Osteocyte (in vitro differentiated cells): ENCODE measurements at places on chromosomes 16 and 17.
A peak's percentile ranks its signal among the peaks of the same experiment; 100 is the strongest.

DNA sequence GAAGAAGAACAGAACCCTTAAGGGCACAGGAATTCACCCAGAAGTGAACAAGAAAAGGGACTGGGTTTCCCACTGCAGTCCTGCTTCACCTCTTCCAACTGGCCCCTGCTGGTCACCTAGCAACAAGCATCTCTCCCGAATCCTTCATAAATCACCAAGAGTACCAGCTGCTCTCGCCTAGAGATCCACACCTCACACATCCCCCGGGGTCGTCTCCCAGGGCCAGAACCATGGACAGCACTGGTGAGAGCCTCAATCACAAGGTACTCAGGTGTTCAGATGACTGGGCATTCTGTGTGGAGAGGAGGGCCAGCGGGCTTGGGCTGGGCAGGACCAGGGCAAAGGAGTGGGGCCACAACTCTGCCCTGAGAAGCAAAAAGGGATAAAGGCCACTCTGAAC lies 65.9 kb downstream of the CCT6B start:
- H3K27ac ChIP-seq, result no peak overlapping the region
- no peaks in the 10 kb centered on the region for H3K36me3 ChIP-seq
- peaks cover 6% of the 10 kb centered on the region for H3K27me3 ChIP-seq
- H3K4me3 ChIP-seq, result no peak overlapping the region

DNA sequence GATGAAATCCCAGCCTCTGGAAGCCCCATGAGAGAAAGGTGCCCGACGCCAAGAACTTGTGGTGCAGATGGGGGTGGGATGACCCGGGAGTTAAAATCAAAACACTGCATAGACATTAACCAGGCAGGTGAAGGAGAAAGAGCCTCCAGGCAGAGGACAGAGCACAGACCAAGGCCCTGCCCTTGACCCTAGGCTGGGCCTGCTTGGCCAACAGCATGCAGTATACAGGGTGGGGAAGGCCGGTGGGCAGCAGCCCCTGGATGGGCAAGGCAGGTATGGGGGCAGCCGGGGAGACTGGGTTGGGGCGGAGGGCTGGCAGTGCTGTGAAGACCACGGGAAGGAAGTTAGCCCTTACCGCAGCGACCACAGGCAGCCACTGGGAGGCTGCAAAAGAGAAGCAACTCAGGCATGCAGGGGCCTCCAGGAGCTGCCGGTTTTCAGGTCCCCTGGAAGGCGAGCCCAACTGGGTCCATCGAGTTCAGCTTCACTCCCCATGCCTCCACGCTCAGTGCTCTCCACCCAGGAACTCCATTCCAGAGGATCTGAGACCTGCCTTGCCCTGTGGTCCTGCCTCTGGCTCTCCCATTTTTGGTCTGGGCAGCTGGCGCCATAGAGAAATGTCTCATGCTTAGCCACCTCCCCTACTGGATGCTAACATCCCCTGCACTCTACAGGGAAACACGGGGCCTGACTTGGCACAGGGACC lies 81.2 kb downstream of the C16orf95 start:
- no peak for DNase-seq
- no peak overlapping the region for H3K27ac ChIP-seq
- no peaks in the 10 kb centered on the region for H3K36me3 ChIP-seq

- DNase-seq, result no peak
- no peaks in the 10 kb centered on the region for H3K27me3 ChIP-seq
- H3K4me3 ChIP-seq, result peak overlapping the region; percentile 59
Measured at GRCh38 chr16:50202926-50203624, 50.0 kb downstream of the TENT4B start.

- H3K36me3 ChIP-seq, result no peaks in the 10 kb centered on the region
- H3K4me3 ChIP-seq, result no peak overlapping the region
- H3K27ac ChIP-seq, result no peak overlapping the region
- no peaks in the 10 kb centered on the region for H3K4me1 ChIP-seq
Measured at GRCh38 chr17:48270899-48271298, 159.1 kb downstream of the SKAP1 start.

GRCh38 chr17:51608251-51608933 lies 348.0 kb downstream of the UTP18 start:
- no peaks in the 10 kb centered on the region for H3K27me3 ChIP-seq
- H3K4me1 ChIP-seq, result no peaks in the 10 kb centered on the region
- no peak overlapping the region for H3K4me3 ChIP-seq
- no peak for DNase-seq

- no peak overlapping the region for H3K27ac ChIP-seq
- DNase-seq, result peak; percentile 36
- no peaks in the 10 kb centered on the region for H3K27me3 ChIP-seq
Measured at GRCh38 chr17:21140911-21141310, 14.1 kb downstream of the DHRS7B start.

DNA sequence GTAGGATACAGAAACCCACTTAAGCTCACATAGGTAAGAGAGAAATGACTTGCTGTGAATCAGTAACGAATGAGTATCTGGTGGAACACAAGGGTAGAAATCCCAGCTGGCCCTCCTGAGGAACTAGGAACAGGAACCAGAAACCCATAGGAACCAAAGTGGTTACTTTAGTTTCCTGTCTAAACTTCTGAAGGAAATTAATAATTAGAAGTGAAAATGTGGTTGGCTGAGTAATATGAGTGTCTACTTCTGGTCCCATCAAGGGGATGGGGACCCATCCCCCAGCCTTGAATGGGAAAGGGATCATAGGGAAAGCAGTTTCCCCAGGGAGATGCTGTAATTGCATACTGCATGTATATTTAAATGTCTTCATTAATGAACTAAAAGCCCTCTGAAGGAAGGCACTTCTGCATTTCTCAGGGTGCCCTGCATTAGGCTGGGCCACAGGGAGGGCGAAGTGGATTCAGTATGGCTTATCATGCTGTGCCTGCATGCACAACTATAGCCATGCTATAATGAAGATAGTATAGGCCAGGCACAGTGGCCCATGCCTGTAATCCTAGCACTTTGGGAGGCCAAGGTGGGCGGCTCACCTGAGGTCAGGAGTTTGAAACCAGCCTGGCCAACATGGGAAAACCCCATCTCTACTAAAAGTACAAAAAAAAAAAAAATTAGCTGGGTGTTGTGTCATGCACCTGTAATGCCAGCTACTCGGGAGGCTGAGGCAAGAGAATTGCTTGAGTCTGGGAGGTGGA lies 45.6 kb downstream of the CYB5B start:
- no peak overlapping the region for H3K4me3 ChIP-seq
- H3K36me3 ChIP-seq, result peaks cover 11% of the 10 kb centered on the region
- no peak for DNase-seq
- H3K4me1 ChIP-seq, result peaks cover 21% of the 10 kb centered on the region
- no peak overlapping the region for H3K27ac ChIP-seq

GRCh38 chr16:66927918-66928649 lies 2.7 kb upstream of the RRAD start:
- no peak for DNase-seq
- H3K4me1 ChIP-seq, result peaks cover 42% of the 10 kb centered on the region
- peaks cover 4% of the 10 kb centered on the region for H3K27me3 ChIP-seq
- peak overlapping the region; percentile 71 for H3K27ac ChIP-seq
- no peak overlapping the region for H3K4me3 ChIP-seq

- no peak overlapping the region for H3K27ac ChIP-seq
- H3K4me3 ChIP-seq, result no peak overlapping the region
Measured at GRCh38 chr16:50797456-50797855, 55.6 kb downstream of the CYLD start.

DNA sequence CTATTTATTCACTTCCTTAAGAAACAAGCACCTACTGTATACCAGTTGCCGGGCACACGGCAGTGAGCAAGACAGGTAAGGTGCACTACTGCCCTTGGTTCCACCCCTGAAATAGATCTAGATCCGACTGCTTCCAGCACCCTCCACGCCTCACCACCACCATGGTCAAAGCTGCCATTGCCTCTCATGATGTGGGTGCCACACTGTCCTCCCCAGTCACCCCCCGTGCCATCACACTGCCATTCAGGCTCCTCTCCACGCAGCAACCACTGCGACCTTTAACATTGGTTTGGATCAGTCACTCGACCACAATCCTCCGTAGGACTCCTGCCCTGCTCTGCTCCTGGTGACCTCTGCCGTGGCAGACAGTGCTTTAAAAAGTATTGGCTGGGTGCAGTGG lies 226.8 kb downstream of the CPPED1 start:
- no peaks in the 10 kb centered on the region for H3K36me3 ChIP-seq
- DNase-seq, result no peak
- H3K27me3 ChIP-seq, result peaks cover 2% of the 10 kb centered on the region
- no peaks in the 10 kb centered on the region for H3K4me1 ChIP-seq

GRCh38 chr17:30556374-30557332 lies 79.4 kb downstream of the GOSR1 start:
- DNase-seq, result peak; percentile 74
- no peaks in the 10 kb centered on the region for H3K36me3 ChIP-seq
- no peak overlapping the region for H3K4me3 ChIP-seq
- H3K4me1 ChIP-seq, result no peaks in the 10 kb centered on the region
- no peak overlapping the region for H3K27ac ChIP-seq

GRCh38 chr16:74603848-74604247 lies 3.1 kb downstream of the GLG1 start:
- peak overlapping the region; percentile 96 for H3K27ac ChIP-seq
- H3K27me3 ChIP-seq, result no peaks in the 10 kb centered on the region
- H3K4me3 ChIP-seq, result peak overlapping the region; percentile 95
- H3K36me3 ChIP-seq, result no peaks in the 10 kb centered on the region
- DNase-seq, result no peak

GRCh38 chr17:7932949-7933348 lies 943 bp downstream of the CNTROB start:
- peaks cover 48% of the 10 kb centered on the region for H3K4me1 ChIP-seq
- peaks cover 17% of the 10 kb centered on the region for H3K36me3 ChIP-seq
- peak overlapping the region; percentile 97 for H3K4me3 ChIP-seq
- no peak for DNase-seq
- no peaks in the 10 kb centered on the region for H3K27me3 ChIP-seq
- peak overlapping the region; percentile 95 for H3K27ac ChIP-seq

DNA sequence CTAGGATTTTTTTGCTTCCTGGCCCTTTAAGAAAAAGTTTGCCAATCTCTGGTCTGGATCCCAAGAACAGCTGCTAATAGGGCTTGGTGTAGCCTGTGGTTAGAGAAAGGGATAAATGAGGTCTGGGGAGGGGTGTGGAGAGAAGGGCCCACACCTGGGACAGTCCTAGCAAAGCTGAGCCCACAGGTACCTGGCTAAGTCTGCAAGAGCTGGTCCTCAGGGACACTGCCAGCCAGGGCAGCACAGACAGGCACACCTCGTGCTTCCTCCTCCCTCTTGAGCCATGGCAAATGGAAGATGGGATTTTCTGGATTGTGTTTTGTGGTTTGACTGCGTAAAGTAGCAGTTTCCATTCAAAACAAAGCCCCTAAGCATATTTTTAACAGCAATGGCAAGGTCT lies 217.5 kb downstream of the SOX9 start:
- no peaks in the 10 kb centered on the region for H3K36me3 ChIP-seq
- H3K27me3 ChIP-seq, result no peaks in the 10 kb centered on the region
- H3K4me1 ChIP-seq, result peaks cover 14% of the 10 kb centered on the region
- H3K27ac ChIP-seq, result no peak overlapping the region
- no peak overlapping the region for H3K4me3 ChIP-seq
